Anterior cingulate cortex (tissue), 58 donors: ENCODE measurements at places on chromosomes 2 and 18.

GRCh38 chr18:6497543-6497942 lies 82.8 kb upstream of the L3MBTL4 start:
- DNase-seq: no peak

DNA sequence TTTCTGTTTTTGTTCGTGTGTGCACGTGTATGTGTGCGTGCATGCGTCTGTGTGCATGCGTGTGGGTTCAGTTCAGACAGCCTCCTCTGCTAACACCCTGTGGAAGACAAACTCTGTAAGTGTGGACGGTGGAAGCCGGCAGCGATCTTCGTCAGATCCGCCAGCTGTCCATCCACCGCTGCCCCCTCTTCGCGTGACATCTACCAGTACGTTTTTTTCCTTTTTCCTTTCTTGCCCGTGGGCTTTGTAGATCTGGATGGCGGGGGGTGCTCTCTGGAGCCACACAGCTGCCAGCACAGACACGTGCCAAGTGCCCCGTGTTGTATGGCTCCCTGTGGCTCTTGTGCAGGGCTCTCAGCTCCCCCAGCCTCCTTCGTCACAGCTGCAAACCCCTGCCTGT lies 32.3 kb downstream of the ITGB1BP1 start:
- DNase-seq: no peak

DNA sequence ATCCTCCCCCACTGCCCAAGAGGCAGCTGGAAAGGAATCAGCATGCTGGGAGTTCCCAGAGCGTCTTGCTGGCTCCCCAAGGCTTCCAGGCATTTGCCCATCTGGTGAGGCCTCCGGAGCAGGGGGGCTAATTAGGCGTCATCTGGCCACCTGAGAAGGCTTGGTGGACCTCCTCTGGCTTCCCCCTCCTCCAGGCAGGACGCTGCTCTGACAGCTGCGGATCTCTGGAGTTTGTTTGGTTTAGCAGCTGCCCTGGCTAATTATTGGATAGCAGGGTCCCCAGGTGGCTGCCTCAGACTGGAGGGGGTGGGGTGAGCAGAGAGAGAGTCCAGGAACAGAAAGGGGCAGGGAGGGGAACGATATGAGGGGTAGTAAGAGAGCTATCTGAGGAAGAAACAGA lies 425.2 kb upstream of the MEX3C start:
- no peak for DNase-seq

DNA sequence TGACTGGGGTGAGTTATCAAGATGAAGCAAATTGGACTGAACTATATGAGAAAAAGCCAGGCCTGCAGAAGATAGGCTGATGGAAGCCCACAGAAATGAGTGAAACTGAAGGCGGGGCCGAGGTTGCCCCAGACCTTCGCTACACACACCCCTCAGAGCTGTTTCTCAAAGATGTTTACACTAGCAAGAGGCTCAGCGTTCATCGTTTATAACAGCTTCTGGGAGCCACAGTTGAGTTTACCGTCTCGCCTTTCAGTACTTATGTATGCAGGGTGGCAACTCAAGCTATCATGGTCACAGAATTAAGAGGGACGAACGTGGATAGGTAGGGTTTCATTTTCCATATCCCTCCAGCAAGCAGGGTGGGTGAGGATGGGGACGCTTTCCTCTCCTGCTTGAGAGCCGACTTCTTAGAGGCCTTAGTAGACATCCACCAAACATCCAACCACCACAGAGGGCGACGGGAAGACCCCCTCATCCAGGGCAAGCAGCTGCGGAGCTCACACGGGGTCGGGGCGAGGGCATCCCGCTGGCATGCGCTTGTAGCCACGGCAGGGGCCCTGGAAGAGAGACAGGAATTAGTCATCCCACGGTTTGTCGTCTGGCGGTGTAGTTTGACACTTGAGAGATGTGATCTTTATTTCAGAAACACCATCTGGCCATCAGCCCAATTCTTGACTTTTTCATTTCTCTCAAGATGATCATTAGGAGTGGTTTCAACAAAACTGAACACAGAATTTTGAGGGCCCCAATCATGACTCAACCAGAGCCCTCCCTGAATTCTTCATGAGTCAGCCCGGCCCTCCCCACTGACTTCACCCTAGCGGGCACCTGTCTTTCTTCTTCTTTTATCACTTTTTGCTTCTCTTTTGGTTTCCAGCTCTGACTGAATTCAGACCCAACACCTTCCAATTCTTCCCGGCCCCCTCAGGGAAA lies 109.1 kb upstream of the CTDP1 start:
- DNase-seq: no peak

- no peak for DNase-seq
These were observed 45.8 kb downstream of the WDR7 start for GRCh38 chr18:56696966-56697365.

- no peak for DNase-seq
These were observed 60.1 kb upstream of the RMP24 start for GRCh38 chr18:35912332-35912731.

GRCh38 chr18:78789850-78790249 lies 189.8 kb upstream of the SALL3 start:
- DNase-seq: no peak

DNA sequence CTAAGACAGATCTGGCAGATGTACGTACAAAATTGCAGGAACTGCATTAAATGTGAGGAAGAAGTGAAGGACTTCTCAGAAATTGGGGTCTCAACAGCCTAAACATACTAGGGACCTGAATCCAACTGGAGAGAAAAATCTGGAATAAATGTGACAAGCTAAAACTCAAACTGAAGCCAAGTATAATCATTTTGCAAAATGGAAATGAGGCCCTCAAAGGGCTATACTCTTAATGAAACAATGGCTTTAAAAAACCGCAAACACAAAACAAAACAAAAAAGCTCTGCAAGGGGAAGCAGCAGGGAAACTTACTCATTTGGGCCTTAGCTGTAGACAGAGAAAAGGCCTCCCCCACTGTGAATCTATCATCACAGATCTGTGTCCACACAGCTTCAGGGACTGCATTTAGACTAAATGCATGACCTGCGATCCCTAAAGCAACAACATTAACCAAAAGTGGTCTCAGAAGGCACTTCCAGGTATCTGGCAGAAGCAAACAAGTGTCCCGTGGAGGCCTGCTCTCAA lies 63.2 kb downstream of the CCBE1 start:
- no peak for DNase-seq

GRCh38 chr2:241157841-241158545 lies 7.7 kb downstream of the PPP1R7 start:
- no peak for DNase-seq

GRCh38 chr2:6370753-6371551 lies 494.8 kb downstream of the CMPK2 start:
- no peak for DNase-seq

DNA sequence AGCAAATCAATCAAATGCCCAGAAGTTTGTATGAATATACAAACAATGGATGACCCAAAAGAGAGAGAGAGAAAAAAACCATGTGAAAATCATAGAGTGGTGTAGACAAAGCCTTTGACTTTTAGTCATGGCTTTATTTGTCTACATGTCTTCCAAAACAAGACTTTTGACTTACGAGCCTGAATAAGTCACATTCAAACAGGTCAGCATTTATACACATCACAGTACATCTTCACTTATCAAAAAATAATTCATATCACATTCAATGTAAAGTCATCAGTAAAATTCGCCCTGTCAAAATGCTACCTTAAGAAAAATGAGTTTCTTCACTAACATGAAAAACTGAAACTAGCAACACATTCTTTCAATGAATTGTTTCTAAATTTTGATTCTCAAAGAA lies 1.9 kb downstream of the IFIH1 start:
- DNase-seq: no peak

DNA sequence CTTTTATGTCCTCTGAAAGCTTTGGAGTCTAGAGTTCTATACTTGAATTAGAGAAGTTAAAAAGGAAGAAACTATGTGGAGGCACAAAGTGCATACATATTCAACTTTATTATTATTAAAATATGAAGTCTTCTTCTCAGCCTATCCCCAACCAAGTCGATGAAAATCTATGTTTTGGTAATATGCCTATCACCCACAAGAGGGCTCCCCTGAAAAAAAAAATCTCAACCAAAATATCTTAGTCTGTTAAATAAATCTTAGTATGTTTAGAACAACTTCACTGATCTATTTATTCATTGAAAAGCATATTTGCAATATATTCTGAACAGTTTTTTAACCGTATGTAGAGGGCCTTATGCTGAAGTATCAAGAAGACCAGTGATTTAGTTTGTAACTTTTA lies 804.5 kb downstream of the TDRD15 start:
- DNase-seq: no peak

- DNase-seq: no peak
These were observed 16.0 kb downstream of the PDCD1 start for GRCh38 chr2:241842620-241843211.

- DNase-seq: no peak
These were observed 112.4 kb downstream of the OLA1 start for GRCh38 chr2:174135981-174136380.

- DNase-seq: no peak
These were observed 1.1 kb downstream of the DNAJC27 start for GRCh38 chr2:24970483-24971285.

GRCh38 chr2:223952280-223952968 lies 4.8 kb upstream of the MRPL44 start:
- no peak for DNase-seq

DNA sequence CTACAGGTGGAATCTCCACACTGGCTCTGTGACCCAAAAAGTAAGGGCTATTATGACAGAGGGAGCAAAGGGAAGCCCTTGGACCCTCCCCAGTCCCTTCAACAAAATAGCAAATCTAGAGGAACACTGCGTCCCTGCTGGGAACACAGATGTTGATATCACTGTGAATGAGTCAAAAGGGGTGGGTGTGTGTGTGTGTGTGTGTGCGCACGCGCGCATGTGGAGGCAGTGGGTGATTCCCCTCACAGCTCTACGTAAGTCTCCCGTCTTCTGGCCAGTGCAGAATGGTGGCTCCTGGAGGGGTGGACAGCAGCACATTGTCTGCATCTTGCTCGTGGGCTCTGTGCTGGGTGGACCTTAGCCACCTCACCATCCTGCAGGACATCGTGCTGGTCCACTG lies 7.8 kb upstream of the C2orf72 start:
- no peak for DNase-seq

DNA sequence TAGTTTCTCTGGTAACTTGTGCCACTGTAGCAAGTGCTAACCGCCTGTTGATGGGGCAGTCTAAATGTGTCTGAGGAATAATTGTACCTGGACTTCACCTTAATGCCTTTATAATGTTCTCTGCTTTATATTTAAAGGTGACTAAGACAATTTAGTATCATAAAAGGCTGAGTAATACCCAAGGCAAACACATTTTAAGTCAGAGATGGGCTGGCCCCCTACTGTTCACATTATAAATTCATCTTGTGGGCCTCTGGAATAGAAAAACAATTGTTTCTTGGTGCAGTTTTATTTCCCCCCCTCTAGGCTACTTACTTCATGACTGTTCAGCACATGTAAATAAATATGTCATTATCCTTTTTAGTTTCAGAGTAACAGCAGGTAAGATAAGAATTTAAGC lies 559.3 kb upstream of the PIK3C3 start:
- DNase-seq: no peak
